Ammon's horn (tissue), 1 donor: ENCODE measurements at places on chromosomes 12 and 14.

- no peak for DNase-seq
These were observed 19.1 kb downstream of the SETD3 start for GRCh38 chr14:99461411-99462085.

DNA sequence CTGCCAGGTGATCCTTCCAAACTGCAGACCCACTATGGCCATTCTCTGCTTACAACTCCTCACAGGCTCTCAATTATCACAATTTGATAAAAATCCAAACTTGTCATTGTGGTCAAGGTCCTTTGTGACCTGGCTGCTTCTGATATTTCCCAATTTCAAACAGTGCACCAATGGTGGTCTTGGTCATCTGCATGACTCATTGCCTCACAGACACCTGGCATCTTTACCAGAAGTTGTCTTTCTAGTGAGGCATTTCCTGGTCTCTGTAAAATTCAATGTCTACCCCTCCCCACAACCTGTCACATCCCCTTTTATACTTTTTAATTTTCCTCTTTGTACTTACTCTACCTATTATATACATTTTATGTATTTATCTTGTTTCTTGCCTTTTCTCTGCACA, 17.8 kb upstream of the PAPOLA start:
- no peak for DNase-seq

GRCh38 chr12:103827911-103828391, 13.1 kb downstream of the NT5DC3 start:
- no peak for DNase-seq

DNA sequence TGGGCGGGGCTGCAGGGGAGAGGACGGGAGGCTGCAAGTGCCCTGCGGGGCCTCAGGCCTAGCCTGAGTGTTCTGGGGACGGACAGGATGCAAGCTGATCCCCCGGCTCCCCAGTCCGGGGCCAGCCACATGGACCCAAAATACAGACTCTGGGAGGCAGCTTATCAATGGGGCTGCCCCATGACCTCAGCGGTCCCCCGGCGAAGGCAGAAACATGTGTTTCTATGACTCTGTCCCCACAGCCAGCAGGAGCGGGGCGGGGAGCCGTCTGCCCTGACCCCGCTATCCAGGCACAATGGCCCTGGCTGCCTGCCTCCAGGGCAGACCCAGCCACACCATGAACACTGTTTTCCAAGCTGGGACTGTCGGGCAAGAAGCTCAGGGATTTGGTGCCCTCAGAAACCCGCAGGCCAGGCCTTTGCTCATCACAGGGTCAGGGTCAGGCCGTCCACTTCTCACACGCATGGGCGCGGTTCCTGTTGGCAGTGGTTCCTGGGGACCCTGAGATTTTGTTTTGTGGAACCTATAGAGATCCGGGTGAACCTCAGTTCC, 75.0 kb downstream of the RFLNA start:
- DNase-seq: peak; percentile 72

- DNase-seq: no peak
These were observed 356.2 kb downstream of the SNAPC1 start for GRCh38 chr14:62118461-62118860.

DNA sequence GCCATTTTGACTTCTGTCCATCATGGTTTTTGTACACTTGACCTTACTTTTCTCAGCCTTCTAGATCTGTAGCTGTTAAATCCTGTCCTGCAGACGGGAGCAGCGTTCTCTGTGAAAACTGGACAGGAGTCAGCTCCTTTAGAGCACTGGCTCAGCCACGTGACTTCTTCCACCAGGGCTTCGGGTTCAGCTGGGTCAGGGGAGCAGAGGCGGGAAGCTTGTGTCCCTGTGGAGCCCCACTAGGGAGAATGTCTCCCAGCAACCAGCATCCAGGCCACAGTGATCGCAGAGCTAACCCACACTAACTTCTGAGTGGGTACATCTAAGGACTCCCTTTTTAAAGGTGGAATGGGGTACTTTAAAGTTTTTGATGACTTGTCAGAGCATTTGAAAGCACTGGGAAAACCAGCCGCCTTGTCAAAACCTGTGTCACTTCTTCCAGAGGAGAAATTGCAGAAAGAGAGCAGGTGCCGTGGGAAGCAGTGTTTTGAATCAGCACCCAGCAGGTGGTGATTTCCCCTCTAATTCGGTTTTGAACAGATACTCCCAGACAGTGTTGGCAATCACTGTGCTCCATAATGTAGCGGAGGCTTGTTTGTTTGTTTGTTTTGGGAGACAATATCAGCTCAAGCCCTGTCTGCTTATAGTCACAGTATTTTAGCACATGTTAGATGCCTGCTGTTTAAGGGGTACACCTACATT, 17.9 kb downstream of the DERA start:
- DNase-seq: peak; percentile 41

GRCh38 chr14:69696204-69696527, 70.8 kb upstream of the SRSF5 start:
- no peak for DNase-seq

DNA sequence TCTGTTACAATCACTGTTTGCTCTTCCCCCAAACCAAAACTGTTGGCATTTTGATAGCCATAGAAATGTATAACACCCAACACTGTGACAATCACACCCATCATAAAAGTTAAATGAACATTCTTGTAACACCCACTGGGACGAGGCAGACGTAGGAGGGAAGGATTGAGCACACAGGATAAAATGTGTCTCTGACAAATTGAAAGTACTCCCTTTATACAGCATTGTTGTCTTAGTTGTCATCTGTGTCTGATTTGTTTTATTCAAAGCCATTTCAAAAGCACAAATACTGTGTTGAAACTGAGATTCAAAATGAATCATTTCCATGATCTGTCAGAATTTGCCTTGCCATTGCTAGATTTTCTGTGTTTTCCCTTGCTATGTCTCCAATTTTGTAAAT, 436.3 kb downstream of the TMTC2 start:
- peak; percentile 24 for DNase-seq

DNA sequence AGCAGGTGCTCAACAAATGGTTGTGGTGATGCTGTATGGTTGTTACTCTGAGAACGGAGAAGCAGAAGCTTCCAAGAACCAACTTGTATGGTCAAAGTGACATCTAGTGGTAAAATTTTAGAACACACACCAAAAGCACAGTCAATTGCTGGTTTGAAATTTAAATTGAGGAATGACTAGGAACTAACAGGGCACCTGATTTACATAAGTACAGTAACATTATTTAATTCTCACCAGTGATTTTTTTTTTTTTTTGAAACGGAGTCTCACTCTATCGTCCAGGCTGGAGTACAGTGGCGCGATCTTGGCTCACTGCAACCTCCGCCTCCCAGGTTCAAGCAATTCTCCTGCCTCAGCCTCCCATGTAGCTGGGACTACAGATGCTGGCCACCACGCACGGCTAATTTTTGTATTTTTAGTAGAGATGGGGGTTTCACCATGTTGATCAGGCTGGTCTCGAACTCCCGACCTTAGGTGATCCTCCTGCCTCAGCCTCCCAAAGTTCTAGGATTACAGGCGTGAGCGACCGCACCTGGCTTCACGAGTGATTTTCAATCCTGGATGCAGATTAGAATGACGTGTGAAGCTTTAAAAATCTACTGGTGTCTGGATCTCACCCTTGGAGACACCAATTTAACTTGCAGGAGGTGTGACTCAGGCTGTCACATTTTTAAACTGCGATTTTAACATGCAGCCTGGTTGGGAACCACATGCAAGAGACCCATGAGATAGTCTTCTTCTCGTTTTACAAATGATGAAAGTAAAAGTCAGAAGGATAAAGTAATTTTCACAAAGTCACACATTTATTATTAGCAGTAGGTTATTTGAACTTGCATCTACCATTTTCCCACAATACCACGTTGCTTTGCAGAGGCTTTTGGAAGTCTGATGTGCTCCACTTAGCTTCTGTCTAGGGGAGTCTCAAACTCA, 14.1 kb upstream of the NUMB start:
- peak; percentile 78 for DNase-seq

- DNase-seq: no peak
These were observed 15.1 kb downstream of the NAV3 start for GRCh38 chr12:77845831-77846230.

- no peak for DNase-seq
These were observed 23.3 kb downstream of the RERGL start for GRCh38 chr12:18066666-18067065.

DNA sequence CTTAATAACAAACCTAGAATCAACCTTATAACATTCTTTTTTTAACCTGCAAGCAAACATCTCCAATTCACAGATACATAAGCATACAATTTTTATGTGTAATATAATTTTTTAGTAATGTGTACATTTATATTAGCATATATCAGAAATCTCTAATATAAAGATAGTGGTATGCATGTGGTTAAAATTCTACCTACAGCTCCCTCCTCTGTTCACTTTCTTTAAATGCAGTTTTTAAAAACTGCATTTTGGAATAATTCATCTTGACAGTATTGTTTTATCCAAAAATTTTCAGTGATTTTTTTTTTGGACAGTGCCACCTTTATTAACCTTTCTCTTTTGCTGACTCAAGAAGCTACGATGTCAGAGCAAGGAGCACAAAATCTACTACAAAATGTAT, 13.2 kb upstream of the RXYLT1 start:
- DNase-seq: no peak
